ENCODE measurements at places on chromosomes 3 and 15.

DNA sequence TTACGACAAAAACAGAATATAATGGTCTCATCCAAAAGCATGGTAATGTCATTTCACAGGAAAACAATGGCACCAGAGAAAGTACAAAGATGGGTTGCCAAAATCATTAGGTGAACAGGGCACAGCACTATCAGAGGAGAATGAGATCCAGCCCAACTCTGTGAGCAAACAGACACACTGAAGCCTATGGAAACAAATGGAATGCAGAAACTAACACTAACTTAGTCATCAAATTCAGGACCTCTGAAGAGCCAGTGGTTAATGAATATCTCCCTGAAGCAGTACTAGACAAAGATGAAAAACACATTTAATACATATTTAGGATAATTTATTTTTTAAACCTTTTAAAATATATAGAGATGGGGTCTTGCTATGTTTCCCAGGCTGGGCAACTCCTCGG lies 14.6 kb upstream of the RPS17 start:
- DNase-seq = no peak

DNA sequence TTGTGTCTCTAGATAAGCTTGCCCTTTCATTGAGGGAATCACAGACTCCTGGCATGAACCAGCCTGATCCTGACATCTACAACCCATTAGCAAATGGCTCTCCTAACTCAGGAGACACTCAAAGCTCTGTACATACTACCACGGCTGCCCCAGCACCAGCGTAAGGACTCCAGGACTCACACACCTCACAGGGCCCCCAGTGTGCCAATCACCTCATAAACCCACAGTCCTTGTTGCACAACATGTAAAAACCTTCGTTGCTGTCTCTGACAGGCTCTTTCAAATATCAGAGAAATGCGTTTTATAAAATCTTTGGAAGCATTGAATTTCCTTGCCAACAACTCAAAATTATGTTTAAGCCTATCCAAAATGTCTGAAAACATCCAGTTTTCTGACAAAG lies 7.3 kb downstream of the FYCO1 start:
- no peak for DNase-seq

DNA sequence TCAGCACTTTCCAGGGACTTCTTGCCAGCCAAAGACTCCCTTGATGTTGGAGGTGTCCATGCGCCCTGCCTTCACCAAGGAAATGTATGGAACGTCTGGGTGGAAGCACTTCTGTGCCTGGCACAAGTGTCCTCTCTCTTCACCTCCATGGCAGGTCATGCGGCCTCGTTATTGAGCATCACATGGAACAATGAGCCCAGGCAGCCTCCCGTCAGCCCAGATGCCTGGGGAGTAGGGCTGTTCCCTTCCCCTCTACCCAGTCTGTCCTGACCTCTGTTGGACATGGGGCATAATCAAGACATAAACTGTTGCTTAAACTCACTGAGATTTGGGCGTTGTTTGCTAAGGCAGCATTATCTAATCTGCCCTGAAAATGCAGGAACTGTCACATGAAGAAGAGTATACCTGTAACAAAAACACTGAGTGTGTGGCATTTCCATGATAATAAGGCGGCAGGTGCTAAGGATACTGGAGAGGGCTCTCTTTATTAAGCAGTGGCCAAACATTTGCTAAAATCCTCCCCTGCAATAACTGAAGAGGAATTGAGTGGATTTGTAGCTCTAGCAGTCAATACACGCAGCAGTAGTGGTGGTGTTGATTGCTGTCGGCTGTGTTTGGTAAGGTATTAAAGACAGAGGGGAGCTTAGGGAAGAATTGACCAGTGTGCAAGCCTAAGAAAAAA lies 338.2 kb upstream of the ATP10A start:
- no peak for DNase-seq

DNA sequence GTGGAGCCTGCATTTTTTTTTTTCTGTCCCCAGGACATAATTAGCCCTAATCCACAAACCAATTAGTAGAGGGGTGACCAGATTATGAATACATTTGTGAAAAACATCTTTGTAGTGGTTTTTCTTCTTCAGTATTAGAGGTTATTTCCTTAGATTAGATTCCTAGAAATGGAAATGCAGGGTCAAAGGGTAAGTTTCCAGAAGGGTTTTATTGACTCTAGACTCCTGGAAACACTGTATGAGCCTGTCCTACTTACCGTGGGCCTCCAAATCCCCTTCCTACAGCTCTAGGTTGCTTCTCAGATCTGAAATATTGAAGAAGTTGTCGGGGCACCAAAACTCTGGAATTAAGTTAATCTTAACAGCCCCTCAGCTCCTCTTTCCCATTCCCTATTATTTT lies 22.4 kb downstream of the SQOR start:
- DNase-seq = no peak
